AML-193 (cell line): ENCODE measurements at places on chromosomes 2 and 18.

- DNase-seq, result no peak
These were observed 196.9 kb downstream of the C1D start for GRCh38 chr2:67865917-67866316.

- DNase-seq, result no peak
These were observed at the start of gene SLC38A11 for GRCh38 chr2:164954954-164955701. TSS of gene SLC38A11 (minus strand) at chr2:164955525. CDS start at chr2:164955247, 278 bp downstream.

GRCh38 chr18:6948281-6949055 is 169.1 kb downstream of the LAMA1 start:
- DNase-seq, result no peak

- no peak for DNase-seq
These were observed 855.9 kb downstream of the CNTNAP5 start for GRCh38 chr2:124880995-124881394.

DNA sequence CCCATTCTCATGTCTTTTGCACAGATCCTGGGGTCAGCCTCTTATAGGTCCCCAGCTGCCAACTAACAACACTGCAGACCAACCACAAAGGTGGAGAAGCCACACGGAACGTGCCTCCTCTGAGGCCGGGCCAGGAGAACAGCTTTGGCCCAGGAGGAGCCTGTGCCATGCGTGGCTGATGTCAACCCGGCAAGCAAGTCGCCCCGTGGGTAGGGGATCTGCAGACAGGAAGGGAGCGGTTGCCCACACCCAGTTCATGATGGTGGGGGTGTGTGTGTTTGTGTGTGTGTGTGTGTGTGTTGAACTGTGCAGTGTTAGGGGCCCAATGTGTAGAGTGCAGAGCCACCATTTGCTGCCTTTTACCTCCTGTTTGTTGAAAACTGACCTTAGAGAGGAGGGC is 2.4 kb upstream of the CLEC4F start:
- DNase-seq, result no peak
